ENCODE measurements at places on chromosomes 4 and X.
A peak's percentile ranks its signal among the peaks of the same experiment; 100 is the strongest.

DNA sequence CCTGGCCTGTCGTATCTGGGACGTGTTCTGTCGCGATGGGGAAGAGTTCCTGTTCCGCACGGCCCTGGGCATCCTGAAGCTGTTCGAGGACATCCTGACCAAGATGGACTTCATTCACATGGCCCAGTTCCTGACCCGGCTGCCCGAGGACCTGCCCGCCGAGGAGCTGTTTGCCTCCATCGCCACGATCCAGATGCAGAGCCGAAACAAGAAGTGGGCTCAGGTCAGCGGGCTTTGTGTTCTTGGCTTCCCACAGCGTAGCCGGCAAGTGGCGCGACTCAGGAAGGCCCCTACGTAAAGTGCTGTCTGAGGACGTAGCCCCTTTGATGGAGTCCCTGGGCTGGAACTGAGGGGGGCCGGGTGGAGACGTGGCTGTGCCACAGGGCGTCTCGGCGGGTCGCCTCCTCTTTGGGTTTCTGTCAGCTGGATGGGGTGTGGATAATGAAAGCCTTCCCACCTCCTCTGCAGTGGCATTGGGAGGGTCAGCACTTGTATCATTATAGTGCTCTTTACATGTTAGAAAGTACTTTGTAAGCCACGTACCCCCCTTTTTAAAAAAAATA, 18.1 kb upstream of the TADA2B start:
- DNase-seq, result no peak

DNA sequence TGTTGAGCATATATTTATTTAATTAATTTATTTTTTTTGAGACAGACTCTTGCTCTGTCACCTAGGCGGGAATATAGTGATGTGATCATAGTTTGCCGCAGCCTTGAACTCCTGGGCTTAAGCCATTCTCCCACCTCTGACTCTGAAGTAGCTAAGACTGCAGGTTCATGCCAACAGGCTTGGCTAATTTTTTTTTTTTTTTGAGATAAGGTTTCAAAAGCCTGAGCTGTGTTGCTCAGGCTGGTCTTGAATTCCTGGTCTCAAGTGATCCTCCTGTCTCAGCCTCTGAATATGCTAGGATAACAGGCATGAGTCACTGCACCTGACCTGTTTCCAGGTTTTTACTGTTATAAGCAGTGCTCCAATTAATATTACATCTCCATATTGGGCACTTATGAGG, 4.8 kb downstream of the ADD1 start:
- DNase-seq, result no peak

GRCh38 chrX:46712764-46713163, 46.2 kb downstream of the SLC9A7 start:
- no peak for DNase-seq

DNA sequence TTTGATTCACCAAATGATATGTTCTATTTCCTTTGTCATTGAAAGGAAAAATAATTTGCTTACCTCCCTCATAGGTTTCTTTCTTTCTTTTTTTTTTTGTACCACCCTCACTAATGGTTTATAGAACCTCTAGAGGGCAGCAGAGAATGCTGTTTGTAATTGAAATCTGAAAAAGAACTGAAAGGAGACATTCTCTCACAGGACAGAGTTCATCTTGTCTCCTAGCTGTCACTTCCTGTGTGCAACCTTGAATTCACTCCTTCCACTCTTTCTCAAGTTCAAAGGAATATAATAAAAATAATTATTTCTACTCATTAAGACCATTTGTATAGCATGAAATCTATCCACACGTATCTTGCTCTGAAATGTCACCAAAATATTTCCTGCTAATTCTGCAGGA, 51.0 kb downstream of the GUCY1B1 start:
- no peak for DNase-seq

GRCh38 chrX:134782796-134783195, 124.5 kb upstream of the PLAC1 start:
- DNase-seq, result no peak

GRCh38 chr4:111720866-111721265, 424.4 kb upstream of the FAM241A start:
- DNase-seq, result no peak

DNA sequence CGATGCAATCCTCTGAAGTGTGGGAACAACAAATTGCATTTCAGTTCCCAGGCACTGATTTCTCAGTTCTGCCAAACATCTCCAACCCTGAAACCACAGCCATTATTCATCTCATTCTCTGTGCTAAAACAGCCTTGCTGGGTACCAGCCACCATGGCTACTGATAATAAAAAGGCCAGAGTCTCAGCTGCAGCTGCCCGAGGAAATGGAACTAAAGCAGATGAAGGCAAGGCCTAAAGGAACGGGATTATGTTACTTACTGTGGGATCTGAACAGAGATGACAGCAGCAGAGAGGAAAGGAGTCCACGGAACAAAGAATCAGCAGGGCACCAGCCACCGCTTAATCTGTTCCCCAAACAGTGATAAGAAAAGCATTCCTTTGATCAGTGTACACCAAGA, 155.7 kb downstream of the PAPSS1 start:
- DNase-seq, result no peak

DNA sequence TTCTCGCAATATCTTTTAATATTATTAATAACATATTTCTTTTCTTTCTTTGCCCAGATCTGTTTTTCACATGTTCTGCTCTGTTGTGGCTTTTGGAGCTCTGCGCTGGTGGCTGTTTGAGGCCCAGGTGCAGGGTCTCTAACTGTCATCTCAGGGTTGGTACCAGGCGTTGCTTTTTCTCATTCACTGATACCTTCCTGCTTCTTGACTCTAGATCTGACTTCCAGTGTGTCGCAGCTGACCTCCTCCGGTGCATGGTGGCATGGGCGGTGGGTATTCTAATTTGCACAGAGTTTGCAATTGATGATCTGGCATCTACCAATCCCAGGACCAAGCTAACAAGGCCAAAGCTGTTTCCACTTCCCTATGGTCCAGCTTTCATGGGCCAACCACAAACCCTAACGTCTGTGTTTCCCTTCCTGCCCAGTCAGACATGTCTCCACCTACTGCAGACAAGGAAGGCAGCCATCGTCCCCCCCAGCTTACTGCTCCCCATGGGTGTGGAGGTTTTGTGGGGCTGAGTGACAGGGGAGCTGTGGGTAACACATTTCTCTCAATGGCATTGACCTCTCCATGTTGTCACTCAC, 25.2 kb downstream of the LETM1 start:
- no peak for DNase-seq

GRCh38 chr4:168643111-168643795, 146.4 kb downstream of the PALLD start:
- DNase-seq, result no peak

DNA sequence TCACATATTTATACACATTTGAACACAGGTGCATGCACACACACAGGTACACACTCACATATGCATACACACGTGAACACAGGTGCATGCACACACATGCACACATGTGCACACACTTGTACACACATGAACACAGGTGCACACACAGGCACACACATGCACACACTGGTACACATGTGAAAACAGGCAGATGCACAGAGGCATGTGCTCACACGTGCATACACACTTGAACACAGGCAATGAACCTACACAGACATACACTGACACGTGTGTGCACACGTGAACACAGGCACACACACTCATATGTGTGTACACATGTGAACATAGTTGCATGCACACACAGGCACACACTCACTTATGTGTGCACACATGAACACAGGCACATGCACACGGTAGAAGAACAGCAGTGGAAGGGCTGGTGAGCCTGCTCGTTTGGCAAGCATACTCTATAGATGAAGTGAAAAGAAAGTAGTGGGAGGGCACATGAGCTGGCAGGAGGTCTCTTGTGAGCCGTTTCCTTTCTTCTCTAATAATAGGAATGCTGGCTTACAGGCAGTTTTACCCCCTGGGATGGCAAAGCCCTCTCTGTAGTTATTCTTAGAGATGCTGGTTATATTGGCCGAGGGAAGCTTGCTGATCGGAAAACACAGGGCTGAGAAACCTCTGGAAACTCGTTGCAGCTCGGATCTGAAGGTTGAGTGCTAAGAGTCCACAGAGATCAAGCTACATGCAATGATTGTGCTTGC, 279.6 kb upstream of the CLNK start:
- DNase-seq, result no peak

- no peak for DNase-seq
Measured at GRCh38 chr4:40763228-40763716, 13.5 kb downstream of the NSUN7 start.

DNA sequence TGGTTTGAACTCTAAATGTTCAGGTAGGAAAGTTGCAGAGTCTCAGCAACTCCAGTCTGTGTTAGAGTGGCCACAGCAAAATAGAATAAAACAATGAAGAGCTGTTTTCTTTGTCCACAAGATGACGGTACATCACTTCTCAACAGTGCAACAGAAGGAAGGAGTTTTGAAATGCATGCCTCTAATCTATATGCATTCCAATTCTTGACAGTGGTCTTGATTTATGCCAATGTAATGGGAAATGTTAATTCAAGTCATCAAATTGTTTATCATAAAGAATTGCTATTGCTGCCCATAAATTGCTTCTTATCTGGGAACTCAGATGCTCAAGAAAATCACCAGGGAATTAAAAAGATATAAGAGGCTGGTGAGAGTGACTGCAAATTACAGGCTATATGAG, 195.5 kb upstream of the PRPS2 start:
- DNase-seq, result no peak

- no peak for DNase-seq
Measured at GRCh38 chr4:13561673-13562072, 17.4 kb upstream of the NKX3-2 start.

GRCh38 chr4:24197955-24198354, 308.1 kb upstream of the PPARGC1A start:
- no peak for DNase-seq

GRCh38 chrX:101386542-101386885, 523 bp upstream of the BTK start:
- no peak for DNase-seq

DNA sequence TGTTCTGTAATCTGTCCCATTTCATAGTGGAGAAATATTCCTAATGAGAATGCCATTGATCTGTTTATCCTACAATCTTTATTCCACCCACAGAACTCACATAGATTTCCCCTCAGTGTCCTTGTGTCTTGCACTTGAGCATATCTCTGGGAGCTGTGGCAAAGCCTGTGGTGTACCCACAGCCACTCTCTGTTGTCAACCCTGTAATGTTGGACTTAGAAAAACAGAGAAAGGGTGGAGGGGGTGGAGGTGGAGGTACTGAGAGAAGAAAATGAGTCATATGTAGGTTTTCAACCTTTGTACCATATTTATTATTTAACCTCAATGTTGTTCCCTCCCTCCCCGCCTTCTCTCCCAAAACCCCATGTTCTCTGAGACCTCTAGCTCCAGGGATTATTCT, 46.9 kb upstream of the TLL1 start:
- DNase-seq, result no peak

- no peak for DNase-seq
Measured at GRCh38 chrX:97132664-97133415, 249.1 kb downstream of the RPA4 start.

GRCh38 chr4:76226418-76226817, 12.8 kb upstream of the SCARB2 start:
- no peak for DNase-seq

DNA sequence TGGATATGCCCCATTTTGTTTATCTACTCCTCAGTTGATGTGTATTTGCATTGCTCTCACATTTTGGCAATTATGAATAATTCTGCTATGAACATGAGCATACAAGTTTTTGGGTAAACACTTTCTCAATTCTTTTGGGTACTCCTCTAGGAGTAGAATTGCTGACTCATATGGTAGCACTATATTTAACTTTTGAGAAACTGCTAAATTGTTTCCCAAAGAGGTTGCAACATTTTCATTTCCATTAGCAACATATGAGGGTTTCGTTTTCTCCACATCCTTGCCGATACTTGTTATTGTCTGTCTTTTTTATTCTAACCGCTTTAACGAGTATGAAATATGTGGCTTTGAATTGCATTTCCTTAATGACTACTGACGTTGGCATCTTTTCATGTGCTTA, 185.4 kb downstream of the TSPAN5 start:
- DNase-seq, result no peak

GRCh38 chr4:40552536-40552935, 77.1 kb downstream of the RBM47 start:
- DNase-seq, result no peak

- DNase-seq, result no peak
Measured at GRCh38 chr4:13174001-13174400, 310.1 kb downstream of the RAB28 start.

DNA sequence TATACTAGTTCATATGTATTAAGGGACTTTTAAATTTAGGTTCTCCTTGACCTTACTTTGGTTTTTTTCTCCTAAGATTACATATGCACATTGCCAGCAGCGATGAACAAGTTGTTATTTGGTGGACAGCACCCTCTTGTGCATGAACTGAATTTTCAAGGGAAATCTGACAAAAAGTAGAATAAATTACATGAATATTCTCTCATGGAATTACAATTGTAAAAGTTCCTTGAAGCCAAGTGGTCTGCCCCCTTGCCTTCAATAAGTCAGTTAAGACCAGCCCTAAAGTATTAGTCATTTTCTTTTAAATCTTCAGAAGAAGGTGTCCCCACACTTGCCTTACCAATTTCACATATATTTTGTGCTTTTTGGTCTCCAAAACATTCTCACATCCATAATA, 30.7 kb upstream of the SMARCA5 start:
- DNase-seq, result no peak

DNA sequence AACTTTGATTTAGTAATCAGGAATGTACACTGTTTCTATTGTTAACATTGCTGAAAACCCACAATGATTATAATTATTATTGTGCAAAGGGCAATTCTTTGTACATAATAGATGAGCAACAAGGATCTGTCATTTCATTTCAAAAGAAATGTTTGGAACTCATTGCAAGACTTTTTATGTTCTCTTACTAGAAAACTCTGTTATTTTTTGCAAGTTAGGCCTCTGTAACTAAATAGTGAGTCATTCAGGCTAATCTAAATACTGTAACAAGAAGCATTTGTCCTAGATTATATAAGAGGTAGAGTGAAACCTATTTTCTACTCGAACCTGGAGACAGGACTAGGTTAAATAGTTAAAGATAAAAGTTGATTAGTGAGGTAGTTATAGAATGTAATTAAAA, 93.2 kb upstream of the FAM47B start:
- no peak for DNase-seq

GRCh38 chr4:6250235-6250983, 19.2 kb upstream of the WFS1 start:
- DNase-seq, result peak; percentile 46

GRCh38 chrX:1196436-1196835, 16.0 kb downstream of the CRLF2 start:
- no peak for DNase-seq

Measured in effector memory CD8-positive, alpha-beta T cell (primary cell).